ENCODE measurements at places on chromosomes 3 and 15.
A peak's percentile ranks its signal among the peaks of the same experiment; 100 is the strongest.

- no peak for DNase-seq
Measured at GRCh38 chr15:67137951-67138848, 72.8 kb downstream of the SMAD3 start.

DNA sequence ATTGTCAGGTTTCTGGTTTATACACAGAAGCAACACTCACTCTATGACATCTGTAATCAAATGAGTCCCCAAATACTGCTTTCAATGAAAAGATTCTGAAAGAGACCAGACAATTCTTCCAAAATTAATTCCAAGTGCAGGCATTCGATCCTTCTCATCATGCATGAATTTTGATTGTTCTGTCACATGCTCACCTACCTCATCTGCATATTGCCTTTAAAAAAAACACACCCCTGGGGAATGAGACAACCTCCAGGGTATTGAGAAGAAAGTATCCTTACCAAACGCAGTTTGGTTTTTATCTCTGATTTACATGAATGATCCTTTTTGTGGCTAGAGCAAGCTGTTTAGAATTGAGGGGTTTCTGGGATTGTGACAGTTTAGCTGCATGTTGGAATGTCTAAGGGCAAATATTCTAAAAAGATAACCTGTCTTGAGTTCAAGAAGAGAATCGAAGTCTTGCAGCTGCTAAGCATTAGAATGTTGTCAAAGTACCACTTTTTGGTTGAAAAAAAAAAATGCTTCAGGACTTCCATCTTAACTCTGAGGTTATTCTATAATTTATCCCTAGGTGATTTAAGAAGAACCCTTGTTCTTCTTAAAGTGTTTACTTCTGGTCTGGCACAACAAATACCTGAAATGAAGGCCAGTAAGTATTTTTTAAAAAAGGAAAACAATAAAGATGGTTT, 653.1 kb downstream of the RBMS3 start:
- no peak for DNase-seq

DNA sequence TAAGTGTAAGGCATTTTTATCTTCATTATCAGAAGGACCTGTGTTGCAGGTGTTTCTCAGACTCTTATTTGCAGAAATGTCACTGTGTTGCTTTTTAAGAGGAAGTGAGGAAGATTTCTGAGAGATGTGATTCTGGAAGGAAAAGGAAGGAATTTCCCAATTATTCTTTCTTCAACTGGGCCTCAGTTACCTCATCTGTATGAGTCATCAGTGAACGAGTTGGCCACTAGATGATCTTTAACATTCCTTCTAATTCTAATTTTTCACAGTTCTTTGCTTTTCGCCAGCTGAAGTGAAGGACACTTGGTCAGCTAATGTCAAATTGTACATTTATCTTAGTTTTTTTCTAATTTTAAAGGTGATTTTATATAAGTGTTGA, 28.9 kb downstream of the CLEC3B start:
- no peak for DNase-seq

- DNase-seq, result no peak
Measured at GRCh38 chr3:96931119-96931862, 116.9 kb downstream of the EPHA6 start.

- no peak for DNase-seq
Measured at GRCh38 chr3:123533554-123534159, 51.2 kb downstream of the HACD2 start.

GRCh38 chr3:180036092-180036670, 556 bp downstream of the PEX5L start:
- DNase-seq, result no peak

DNA sequence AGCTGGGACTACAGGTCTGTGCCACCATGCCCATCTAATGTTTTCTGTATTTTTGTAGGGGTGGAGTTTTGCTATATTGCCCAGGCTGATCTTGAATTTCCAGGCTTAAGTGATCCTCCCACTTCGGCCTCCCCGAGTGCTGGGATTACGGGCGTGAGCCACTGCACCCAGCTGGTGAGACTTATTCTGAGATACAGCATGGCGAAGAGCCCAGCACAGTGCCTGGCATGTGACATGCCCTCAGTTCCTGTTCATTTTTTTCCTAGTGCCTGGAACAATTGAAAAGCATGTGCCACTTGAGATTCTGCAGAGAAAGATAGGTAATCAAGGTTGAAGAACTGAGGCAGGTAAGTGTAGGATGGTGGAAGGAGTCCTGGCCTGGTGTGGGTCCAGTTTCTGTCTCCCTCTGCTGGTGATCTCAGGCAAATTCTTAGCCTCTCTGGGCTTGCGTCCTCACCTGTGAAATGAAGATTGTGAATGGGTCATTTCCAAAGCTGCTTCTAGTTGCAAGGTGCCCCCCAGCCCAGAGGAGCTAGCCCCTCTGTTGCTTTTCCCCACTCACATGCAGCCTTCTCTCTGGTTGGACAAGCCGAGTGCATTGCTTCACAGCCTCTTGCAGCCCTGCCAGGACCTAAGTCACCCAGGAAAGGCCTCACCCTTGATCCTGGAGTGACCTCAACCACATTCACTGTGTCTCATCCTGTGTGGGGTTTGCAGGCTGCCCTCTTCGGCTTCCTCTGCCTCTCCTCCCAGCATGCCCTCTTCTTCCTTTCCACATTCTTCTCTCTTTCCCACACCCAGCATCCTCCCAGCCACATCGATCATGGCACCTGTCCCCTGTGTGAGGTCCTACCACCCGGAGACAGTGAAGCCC, 4.3 kb upstream of the RHCG start:
- peak; percentile 24 for DNase-seq

- no peak for DNase-seq
Measured at GRCh38 chr3:65503776-65504175, 534.9 kb downstream of the MAGI1 start.

DNA sequence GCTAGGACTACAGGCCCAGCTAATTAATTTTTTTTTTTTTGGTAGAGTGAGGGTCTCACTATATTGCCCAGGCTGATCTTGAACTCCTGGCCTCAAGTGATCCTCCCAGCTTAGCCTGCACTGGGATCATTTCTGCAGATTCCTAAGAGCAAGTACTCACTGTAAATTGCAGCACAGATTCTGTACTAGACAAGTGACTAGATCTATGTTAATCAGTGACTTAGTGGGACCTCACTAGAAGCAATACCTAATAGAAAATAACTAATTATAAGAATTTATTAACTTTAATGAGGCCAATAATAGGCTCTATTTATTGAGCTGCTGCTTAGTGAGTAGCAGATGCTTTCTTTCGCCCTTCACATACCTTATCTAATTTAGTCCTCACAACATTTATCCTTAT, 10.6 kb upstream of the UTS2B start:
- no peak for DNase-seq

DNA sequence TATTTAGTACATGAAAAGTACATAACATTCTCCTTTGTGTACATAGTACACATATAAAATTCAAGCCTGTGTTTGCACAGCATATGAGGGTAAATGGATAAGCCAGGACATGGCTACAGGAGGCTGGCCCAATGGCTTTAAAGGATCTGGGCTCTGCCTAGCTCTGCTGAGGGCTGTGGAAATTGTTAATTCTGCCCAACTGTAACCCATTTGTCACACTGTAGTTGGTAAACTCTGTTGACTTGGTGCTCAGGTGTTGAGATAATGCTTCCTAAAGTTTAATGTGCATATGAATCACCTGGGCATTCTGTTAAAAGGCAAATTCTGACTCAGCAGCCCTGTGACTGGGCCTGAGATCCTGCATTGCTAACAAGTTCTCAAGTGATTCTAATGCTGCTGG, 196.5 kb upstream of the ZPLD1 start:
- DNase-seq, result no peak

- no peak for DNase-seq
Measured at GRCh38 chr3:128502712-128503111, 9.7 kb upstream of the GATA2 start.

DNA sequence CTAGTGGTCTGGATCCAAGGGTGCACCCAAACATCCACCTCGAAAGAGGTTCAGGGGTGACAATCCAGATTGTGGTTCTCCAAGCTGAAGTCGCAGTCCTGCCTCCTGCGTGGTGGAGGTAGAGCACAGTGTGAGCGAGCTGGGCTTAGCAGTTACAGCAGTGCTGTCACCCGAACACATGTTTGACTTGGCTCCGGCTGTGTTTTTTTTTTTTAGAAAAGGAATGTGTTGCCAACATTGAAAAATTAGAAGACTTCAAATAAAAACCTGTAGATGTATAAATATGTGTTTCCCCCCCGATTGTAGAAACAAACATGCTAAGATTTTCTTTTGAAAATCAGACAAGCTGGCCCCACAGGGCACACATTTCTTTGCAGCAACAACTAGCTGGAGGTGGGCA, 530.8 kb downstream of the SHQ1 start:
- DNase-seq, result no peak

DNA sequence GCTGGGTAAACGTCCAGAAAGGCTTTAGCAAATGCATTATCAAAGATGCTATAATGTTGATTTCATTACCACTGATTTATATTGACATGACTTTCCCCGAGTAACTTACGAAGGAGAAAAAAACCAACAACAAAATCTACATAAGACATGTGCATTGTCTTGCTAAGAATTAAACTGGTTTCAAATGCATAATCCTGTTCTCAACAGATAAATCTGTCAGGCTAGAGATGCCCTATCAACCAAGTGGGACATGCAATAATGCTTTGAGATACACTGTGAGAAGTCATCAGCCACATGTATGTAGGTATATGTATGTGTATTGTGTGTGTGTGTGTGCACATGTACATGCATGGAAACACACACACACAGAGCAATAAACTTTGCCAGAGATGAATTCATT, 195.6 kb downstream of the MEIS2 start:
- DNase-seq, result no peak

Data from activated CD4-positive, alpha-beta T cell treated with anti-CD3 and anti-CD28 coated beads, Interleukin-2, Interleukin-4, amounts not matched to agents 100 ng/mL and 50 ng/mL, durations not matched to agents 16 hours and 8 hours (primary cell).